NCI-H526 treated with DMSO at 0.1 percent for 48 hours (cell line): ENCODE measurements at places on chromosomes 5 and 9.

GRCh38 chr5:78496373-78496772 is 136.0 kb downstream of the SCAMP1 start:
- DNase-seq, result no peak

GRCh38 chr5:172455511-172456061 is 1.3 kb upstream of the SH3PXD2B start:
- no peak for DNase-seq

DNA sequence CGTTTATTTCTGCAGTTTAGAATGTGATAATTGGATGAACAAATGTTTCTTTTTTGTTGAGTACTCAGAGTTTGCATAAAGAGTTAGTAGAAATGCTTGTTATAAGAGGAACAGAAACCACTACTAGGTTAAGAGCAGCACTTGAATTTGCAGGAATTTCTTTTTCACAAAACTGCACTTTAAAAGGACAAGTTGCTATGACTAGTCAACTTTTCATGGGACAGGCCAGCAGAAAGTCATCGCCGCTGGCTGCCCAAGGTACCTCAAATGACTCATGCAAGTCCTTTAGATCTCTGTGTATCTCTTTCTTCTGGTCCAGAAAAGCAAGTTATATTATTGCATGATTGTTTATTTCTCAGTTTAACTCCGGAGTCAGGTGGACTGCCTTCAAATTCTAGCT is 97.3 kb upstream of the HMHB1 start:
- no peak for DNase-seq

- DNase-seq, result no peak
Measured at GRCh38 chr9:116599342-116599884, 87.7 kb upstream of the TRIM32 start.

DNA sequence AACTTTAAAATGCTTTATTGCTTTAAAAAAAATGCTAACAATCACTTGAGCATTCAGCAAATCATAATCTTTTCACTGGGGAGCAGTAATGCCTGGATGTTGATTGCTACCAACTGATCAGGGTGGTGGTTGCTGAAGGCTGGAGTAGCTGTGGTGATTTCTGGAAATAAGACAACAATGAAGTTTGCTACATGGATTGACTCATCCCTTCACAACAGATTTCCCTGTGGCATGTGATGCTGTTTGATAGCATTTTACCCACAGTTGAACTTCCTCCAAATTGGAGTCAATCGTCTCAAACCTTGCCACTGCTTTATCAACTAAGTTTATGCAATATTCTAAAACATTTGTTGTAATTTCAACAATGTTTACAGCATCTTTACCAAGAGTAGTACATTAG is 83.3 kb downstream of the MLLT3 start:
- no peak for DNase-seq

DNA sequence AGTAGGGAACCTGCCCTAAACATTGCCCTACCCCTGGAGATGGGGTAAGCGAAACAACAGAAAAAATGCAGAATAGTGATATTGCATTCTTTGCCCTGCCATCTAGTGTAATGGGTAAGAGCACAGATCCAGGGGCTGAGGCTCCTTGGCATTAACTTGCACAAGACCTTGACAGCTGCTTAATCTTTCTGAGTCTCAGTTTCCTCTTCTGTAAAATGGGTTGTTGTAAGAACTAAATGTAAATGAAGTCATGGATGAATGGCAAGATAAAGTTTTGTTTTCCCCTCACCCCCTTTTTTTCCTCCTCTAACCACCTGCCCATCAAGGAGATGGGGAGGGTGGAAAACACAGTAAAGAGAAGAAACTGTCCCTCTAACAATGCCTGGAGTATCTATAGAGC is 47.7 kb upstream of the ZNF366 start:
- DNase-seq, result no peak

DNA sequence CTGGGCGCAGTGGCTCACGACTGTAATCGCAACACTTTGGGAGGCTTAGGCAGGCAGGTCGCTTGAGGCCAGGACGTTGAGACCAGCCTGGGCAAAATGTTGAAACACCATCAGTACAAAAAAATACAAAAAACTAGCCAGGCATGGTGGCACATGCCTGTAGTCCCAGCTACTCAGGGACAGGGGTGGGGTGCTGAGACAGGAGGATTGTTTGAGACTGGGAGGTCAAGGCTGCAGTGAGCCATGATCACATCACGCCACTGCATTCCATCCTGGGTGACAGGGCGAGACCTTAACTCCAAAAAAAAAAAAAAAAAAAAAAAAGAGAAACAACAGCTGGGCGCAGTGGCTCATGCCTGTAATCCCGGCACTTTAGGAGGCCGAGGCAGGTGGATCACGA is 23.7 kb downstream of the DCAF12 start:
- DNase-seq, result no peak
